ENCODE measurements at places on chromosomes 5 and 9. TPM values are rescaled to one million over a fixed set of nuclear protein-coding genes. Genes with fewer than 3 reads are reported as not detected.

DNA sequence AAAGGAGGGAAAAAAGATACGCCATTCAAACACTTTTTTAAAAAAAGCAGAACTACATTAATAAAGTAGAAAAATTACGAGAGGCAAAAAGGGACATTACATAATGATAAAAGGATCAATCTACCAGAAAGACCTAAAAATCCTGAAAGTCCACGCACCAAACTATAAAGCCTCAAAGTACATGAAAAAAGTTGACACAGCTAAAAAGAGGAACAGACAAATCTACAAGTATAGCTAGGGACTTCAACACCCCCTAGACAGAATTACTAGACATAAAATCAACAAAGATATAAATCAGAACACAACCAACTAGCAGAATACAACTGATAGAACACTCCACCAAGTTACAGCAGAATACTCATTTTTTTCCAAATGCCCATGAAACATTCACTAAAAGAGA lies 11.1 kb downstream of the CAMSAP1 start:
- DNase-seq: no peak

The SPRY4 gene
- total RNA-seq: 0.08 TPM

DNA sequence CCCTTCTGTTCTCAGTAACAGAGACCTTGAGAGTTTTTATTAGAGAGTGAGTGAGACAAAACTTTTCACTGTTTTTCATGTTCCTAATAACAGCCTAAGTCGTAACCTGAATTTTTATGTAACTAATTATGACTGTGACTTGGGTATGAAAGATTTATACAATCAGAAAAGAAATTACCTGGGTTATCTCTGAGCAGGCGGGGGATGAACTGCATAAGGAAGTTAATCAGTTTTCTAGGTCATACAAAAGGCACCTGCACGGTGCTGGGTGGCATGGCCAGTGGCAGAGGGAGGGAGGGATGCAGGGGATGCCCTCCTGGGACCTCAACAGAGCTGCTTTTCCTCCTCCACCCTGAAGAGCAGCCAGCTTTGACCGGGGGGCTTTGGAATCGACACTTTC lies 219.8 kb downstream of the HSPA4 start:
- no peak for DNase-seq

DNA sequence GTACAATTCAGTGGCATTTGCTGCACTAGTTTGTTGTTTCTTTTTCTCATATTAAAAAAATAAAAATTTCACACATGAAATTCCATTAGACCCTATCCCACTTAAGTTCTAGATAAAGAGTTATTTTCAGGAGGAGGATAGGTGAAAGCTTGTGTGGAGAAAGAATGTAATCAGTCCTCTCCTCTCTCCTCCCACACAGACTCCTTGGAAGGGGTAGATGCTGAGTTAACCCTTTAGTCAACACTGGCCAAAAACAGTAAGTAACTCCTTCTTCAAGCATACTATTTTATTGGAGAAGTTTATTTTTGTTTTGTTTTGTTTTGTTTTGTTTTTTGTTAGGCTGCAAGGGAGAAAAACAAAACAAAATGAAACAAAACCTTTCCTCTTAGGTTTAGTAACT lies 30.6 kb upstream of the LMNB1 start:
- DNase-seq: no peak

GRCh38 chr5:147223948-147224791 lies 10.7 kb upstream of the STK32A start:
- DNase-seq: no peak

The SH2D3C gene
- 61.8 TPM for total RNA-seq

- no peak for DNase-seq
Observed at GRCh38 chr5:97501286-97501964, 318.4 kb upstream of the RIOK2 start.

The CDKN2A gene
- total RNA-seq: 0.95 TPM

The ROR2 gene
- 0.48 TPM for total RNA-seq

DNA sequence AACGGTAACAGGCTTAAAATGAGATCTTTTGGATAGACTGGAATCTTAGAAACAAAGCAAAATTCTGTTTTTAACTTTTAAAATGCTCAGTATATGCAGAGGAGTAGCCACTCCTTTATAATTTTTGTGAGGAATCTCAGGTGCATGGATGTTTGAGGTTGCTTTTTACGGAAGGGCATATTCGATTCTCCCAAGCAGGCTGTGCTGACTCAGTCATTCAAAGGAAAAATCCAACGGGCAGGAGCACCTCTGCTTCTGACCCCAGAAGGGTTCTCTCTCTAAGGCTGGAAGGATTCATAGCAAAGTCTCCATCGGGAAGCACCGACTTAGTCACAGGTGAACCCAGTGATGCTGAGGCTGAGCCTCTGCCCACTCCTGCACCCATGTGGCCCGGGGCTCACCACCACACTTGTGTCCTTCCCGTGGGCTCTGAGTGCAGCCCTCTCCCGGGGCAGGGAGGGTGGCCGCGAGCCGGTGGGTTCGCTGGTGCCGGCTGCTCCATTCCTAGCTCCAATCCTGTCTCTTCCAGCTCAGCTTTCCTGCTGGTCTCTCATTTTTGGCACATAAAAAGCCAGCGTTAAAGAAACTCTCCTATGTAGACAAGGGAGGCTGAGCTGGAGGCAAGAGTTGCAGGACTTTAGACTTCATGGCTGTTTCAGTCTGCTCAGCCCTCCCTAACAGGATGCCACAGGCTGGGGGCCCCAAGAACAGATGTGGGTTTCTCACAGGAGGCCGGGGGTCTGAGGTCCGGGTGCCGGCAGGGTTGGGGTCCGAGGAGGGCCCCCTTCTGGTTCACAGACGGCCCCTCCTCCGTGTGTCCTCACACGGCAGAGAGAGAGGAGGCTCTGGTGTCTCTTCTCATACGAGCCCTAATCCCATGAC lies 135.6 kb upstream of the LPCAT1 start:
- DNase-seq: no peak

The OR13C9 gene
- total RNA-seq: not detected

The KLF9 gene
- total RNA-seq: 23.3 TPM

GRCh38 chr5:61578858-61579503 lies 246.9 kb downstream of the ZSWIM6 start:
- DNase-seq: no peak

The MLLT3 gene
- 40.9 TPM for total RNA-seq

The EGFL7 gene
- total RNA-seq: 2.3 TPM

GRCh38 chr9:96253059-96253696 lies 48.8 kb downstream of the HSD17B3 start:
- no peak for DNase-seq

DNA sequence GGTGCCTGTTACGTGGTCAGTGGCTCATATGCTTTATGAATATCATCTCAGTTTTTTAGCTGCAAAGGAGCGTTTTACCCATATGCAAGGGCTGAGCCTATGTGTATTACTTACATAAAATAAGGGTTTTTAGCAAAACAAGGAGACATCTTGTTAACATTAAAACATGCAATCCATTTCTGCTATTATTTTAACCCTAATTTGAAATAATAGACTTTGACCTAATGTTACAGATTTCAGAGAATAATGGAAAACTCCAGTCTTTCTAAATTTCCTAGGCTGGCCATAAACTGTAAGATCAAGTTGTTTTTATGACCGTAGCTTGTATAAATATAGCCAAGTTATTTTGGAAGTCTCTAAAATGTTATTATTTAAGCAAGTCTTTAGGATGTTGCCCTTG lies 121.1 kb upstream of the SEMA6A start:
- DNase-seq: no peak
